8988T (cell line): ENCODE measurements at places on chromosomes 1 and 21.

- DNase-seq = no peak
Measured at GRCh38 chr1:7769673-7770412, 1.3 kb upstream of the VAMP3 start.

DNA sequence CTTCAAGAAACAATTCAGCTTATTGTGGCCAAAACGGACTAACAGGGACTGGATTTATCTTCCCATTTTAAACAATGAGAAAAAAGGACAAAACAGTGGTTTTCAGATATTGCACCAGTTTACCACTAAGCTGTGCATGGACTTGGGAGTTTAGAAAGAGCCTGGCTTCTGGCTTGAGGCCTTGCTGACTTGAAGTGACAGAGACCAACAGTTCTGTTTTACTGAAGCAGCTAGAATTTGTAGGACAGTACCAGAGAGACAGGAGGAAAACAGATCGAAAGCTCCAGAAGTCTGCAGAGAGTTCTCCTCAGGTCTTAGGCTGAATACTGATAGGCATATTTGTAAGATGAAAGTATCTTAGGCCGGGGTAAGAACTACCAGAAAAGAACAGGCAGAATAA is 20.5 kb downstream of the FCRL4 start:
- DNase-seq = no peak

GRCh38 chr1:225813214-225813964 is 3.5 kb downstream of the EPHX1 start:
- no peak for DNase-seq

- DNase-seq = no peak
Measured at GRCh38 chr1:214824763-214825162, 221.8 kb downstream of the CENPF start.

DNA sequence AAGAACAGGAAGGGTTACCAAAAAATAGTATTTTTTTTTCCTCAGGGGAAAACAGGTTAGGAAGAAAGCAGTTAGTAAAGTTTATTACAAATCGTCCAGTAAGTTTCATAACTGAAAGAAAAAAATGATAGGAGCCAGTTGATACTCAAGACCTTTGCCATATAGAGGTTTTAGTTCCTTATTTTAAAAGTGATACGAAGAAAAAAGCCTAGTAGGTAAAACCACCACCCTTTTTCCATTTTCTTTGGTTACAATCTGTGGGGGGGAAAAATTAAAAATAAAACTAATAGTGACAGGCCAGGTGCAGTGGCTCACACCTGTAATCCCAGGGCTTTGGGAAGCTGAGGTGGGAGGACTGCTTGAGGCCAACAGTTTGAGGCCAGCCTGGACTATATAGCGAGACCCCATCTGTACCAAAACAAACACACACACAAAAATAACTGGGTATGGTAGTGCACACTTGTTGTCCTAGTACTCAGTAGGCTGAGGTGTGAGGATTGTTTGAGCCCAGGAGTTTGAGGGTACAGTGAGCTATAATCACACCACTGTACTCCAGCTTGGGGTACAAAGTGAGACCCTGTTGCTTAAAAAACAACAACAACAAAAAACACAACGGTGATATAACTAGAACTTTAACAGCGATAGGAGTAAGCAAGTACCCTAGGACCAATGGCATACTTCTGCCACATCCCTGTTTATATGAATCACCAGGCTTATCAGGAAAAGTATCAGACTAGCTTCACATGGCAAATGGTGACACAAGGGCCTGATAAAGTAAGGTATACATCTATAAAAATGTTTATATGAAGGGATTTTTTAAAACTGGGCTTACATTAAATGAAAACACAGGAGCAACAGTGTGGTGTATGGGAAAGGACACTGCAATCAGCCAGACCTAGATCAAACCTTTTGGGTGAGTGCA is 5.4 kb downstream of the TMEM59 start:
- DNase-seq = no peak

GRCh38 chr1:233790662-233791371 is 113.7 kb upstream of the SLC35F3 start:
- DNase-seq = peak; percentile 44

- DNase-seq = no peak
Measured at GRCh38 chr1:156673387-156674121, 3.7 kb downstream of the NES start.

GRCh38 chr1:168260393-168260792 is 20.3 kb upstream of the TBX19 start:
- DNase-seq = no peak

DNA sequence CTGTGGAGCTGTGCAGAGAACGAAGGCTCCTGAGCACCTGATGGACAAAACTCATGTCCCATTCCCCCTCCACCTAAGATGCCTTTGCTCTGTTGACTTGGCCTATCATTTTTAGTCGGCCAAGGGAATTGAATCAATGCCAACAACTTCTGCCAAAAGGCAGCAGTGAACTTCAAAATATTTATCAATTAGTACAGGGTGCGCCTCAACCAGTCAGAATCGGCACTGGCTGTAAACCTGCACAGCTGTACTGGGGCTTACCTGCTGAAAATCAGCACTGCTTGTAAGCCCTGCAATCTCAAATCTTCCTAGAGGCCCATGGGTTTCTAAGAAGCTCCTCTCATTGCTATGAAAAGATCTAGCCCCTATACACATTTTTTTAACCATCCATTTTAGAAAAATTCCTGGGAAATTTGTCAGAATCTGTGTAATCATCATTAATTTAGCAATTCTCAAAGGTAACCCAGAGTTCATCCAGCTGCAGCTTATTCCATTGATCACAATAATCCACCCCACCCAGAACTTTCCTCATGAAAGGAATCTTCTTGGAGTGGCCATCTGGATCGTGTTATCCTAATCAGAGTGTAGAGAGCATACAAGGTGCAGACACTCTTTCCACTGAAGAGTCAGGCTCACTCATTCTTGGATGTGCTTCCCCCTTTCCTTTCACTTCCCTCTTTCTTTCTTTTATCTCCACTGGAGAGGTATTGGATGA is 40.2 kb downstream of the ADAMTS1 start:
- DNase-seq = no peak

DNA sequence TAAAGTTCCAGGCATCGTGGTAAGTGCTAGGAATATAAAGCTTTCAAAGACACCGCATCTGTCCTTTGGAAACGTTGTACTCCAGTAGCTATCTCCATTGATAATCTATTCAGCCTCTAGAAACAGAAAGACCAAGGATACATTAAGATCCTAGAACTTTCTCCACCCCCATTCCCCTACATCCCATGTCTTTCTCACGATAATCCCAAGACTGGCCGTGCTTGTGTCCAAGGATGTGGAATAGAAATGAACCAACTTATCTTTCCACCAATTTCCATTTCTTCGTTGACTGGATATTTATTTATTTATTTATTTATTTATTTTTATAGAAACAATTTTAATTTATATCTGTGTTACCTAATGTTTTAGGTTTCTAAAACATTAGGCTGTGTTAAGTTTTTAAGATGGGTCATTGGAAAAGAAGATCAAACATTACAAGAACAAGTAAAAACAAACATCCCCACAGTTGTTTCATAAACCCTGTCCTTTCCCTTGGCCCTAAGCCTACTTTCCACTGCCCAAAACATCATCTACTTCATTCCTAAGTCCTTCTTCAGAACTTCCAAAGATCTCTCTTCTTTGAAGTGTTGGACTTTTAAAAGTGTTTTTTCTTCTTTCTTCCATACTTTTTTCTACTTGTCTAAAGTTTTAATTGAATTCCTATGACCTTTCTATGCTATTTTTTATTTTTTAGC is 39.7 kb downstream of the LRRC8C start:
- DNase-seq = no peak

DNA sequence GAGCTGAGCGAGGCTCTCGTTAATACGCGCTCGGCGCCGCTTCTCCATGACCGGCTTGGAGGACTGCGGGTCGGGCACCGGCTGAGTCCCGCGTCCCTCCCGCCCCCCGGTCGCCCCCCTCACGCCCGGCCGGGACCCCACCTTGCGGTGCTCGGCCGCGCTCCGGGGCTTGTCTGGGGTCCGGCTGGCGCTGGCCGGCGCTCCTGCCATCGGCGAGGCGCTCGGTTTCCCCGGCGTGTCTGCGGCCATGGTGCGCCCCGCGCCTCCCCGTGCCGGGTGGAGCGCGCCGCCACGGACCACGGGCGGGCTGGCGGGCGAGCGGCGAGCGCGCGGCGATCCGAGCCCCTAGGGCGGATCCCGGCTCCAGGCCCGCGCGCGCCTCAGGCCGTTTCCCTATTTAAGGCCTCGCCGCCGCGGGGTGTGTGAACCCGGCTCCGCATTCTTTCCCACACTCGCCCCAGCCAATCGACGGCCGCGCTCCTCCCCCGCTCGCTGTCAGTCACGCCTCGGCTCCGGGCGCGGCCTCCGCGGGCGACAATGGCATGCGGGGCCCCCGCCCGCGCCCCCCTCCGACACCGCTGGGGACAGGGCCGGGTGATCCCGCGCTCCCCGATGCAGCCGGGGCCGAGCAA is at the start of gene HES4:
Gene HES4 (minus strand): TSS at position 373 of the 632 bp plus-strand sequence. CDS start 124 bp downstream, at position 249.
- DNase-seq = peak; percentile 60

- no peak for DNase-seq
Measured at GRCh38 chr1:116532671-116533428, 38.0 kb downstream of the CD58 start.

DNA sequence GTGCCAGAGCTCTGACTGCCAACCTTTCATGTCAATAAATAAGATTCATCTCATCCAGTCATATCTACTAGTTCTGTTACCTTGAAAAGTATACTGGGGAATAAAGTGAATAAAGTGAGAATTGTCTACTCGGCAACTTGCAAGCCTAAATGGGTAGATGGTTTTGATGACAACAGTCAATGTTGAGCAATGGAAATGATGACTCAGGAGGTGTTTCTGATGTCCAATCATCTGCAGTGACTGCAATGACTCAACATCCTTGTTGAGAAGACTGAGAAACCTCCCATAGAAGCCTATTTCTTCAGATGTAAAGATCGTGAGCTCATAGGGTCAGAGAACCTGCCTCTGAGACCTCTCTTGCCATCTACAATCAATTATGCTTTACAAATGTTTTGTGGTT is 276.4 kb downstream of the SPATA17 start:
- DNase-seq = no peak

- no peak for DNase-seq
Measured at GRCh38 chr1:231558708-231559185, 30.3 kb downstream of the TSNAX start.

DNA sequence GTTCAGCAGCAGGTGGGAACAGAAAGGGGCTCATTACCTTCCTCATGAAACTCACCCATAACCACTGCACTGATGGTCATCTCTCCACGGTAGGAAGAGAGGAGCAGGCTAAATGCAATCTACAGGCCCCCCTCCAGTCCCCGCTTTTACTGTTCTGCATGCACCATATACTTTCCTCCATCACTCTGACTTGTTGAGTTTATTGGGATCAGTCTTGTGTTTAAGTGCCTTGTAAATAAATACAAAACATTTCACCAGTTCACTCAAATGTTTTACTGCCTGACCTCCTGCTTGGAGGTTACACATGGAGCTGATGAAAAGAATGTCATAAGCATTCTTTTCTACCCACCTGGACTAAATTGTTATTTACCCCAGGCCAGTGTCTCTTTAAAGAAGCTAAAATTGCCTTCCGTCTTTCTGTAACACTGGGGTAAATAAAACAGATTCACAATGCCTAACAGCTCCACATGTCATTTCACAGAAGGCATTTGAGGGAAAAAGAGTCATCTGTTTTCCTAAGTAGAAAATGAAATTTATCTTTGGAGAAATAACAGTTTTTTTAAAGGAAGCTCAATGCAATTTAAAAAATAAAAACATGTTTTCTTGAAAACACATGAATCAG is 30.7 kb downstream of the PTPN14 start:
- no peak for DNase-seq

- DNase-seq = no peak
Measured at GRCh38 chr1:231546693-231547092, 18.2 kb downstream of the TSNAX start.

DNA sequence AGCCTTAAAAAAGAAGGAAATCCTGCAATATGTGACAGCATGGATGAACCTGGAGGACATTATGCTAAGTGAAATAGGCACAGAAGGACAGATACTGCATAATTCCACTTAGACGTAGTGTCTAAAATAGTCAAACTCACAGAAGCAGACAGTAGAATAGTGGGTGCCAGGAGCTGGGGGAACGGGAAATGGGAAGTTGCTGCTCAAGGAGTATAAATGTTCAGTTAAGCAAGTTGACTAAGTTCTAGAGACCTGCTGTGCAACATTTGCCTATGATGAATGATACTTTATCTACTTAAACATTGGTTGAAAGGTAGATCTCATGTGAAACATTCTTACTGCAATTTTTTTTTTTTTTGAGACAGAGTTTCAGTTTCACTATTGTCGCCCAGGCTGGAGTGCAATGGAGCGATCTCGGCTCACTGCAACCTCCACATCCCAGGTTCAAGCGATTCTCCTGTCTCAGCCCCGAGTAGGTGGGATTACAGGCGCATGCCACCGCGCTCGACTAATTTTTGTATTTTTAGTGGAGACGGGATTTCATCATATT is 197.8 kb downstream of the HIVEP3 start:
- DNase-seq = no peak

- DNase-seq = no peak
Measured at GRCh38 chr1:228554107-228554506, 66.9 kb downstream of the RNF187 start.
